CD4-positive, alpha-beta memory T cell (primary cell): ENCODE measurements at places on chromosomes 5 and 9.

GRCh38 chr9:134475011-134475790 is 148.9 kb downstream of the RXRA start:
- DNase-seq: no peak

DNA sequence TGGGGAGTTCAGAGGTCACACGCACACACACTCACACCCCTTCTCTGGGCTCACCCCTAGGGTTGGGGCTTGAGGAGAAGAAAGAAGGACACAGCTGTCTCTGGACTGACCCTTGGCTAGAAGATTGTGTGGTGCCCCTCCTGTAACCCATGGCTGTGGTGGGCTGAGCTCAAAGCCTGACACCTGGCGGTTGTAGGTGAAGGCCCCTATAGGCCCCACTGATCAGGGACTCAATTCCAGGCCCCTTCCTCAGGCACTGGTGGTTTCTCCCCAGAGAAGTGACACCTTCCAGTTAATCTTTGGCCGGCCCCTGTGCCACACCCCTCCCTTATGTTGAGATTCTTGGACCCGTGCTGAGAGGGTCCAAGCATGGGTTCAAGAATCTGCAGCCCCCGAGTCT is 35.2 kb upstream of the CRB2 start:
- DNase-seq: no peak

GRCh38 chr9:133914442-133915342 is 77.4 kb downstream of the VAV2 start:
- no peak for DNase-seq

- no peak for DNase-seq
Measured at GRCh38 chr5:150313921-150314716, 11.4 kb upstream of the ARSI start.

DNA sequence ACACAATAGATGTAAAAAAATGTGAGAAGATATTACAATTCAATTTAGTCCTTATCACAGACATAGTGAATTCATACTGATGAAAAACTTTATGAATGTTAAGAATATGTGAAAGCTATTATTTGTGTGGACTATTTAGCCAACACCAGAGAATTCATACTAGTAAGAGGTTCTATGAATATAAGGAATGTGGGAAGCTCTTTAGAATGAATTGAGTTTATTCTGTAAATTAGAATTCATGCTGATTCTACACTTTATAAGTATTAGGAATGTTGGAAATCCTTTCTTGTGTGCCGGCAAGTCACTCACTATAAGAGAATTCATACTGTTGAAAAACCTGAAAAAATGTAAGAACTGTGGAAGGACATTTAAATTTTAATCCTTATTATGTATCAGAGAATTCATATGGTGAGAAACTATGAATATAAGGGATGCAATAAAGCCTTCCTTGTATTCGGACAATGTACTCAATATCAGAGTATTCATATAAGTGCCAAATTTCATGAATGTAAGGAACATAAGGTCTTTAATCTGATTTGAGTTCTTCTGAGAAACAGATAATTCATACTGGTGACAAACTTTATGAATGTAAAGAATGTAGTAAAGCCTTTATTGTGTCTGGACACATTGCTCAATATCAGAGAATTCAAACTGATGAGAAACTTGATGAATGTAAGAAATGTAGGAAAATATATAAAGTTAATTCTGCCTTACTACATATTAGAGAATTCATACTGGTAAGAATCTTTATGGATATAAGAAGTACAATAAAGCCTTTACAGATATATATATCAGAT is 21.6 kb upstream of the PCDHA1 start:
- DNase-seq: no peak

GRCh38 chr9:129740174-129740573 is 12.7 kb downstream of the PTGES start:
- DNase-seq: no peak

GRCh38 chr5:111706345-111706744 is 50.6 kb downstream of the NREP start:
- DNase-seq: no peak
